ENCODE measurements at places on chromosomes 3 and 15. TPM values are rescaled to one million over a fixed set of nuclear protein-coding genes. Genes with fewer than 3 reads are reported as not detected.

- DNase-seq, result no peak
These were observed 289.2 kb upstream of the CHRM5 start for GRCh38 chr15:33679061-33679460.

DNA sequence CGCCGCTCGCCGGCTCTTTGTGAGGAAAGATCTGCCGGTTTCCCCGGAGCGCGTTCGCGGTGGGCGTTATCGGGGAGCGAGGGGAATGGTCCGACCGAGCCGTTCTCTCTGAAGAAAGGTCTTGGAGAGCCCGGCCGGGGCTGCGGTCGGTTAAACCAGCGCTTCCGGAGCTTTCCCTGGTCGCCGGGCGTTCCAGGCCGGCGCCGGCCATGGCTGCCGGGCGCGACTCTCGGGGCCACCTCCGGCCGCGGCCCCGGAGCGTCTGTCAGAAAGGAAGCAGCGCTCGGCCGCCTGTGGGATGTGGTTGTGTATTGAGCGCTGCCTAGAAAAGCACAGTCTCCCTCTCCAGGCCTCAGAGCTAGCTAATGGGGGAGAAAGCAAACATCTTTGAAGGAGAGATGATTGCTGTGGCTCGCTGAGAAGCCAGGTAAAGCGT is 731 bp downstream of the FYTTD1 start:
- DNase-seq, result peak; percentile 95

- no peak for DNase-seq
These were observed 1.9 kb upstream of the MITF start for GRCh38 chr3:69737392-69737791.

DNA sequence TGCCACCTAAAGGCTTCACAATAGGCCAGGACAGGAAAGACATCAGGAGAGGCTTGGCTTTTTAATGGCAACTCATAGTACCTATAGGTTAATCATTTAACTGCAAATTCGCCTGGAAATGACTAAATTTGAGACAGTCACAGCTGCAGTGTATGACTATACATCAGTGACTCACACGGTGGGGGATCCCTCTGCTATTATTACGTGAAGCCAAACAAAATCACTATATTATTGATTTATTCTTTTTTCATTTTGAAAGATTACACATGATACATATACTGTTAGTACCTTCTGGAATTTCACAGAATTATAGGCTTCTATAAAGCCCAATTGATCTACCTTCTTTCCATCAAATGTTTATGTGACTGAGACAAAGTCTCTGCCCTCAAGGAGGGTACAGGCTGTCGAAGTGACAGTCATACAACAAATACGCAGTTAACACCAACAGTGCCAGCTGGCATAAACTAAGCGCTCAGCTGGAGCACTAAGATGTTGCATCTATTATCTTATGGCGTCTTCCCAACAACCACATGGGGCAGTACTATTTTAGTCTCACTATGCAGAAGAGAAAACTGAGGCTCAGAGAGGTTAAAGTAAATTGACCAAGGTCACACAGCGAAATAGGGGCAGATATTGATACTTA is 82.0 kb upstream of the LMOD3 start:
- peak; percentile 69 for DNase-seq

- no peak for DNase-seq
These were observed 151.4 kb upstream of the MCTP2 start for GRCh38 chr15:94079968-94080367.

DNA sequence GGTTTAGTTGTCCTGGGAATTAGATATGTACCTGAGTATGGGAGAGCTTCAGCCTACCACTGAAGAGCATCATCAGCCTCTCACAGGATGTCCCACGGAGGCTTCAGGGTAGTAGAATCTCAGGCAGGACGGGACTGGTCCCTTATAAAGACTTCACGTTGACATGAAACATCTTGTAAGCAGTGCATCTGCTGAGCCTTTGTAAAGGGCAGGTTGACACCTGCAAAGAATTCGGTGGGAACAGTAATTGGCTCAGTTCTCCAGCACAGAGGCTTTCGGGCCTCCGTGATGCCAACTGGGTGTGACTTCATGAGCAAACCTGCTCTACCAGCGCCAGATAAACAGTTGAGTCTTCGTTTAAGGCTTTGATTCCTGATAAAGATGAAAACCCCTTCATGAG is 26.9 kb upstream of the AVEN start:
- DNase-seq, result no peak

- DNase-seq, result peak; percentile 25
These were observed 20.7 kb upstream of the POC1A start for GRCh38 chr3:52174896-52175295.

GRCh38 chr3:178480274-178480673 is 56.0 kb upstream of the KCNMB2 start:
- DNase-seq, result no peak

DNA sequence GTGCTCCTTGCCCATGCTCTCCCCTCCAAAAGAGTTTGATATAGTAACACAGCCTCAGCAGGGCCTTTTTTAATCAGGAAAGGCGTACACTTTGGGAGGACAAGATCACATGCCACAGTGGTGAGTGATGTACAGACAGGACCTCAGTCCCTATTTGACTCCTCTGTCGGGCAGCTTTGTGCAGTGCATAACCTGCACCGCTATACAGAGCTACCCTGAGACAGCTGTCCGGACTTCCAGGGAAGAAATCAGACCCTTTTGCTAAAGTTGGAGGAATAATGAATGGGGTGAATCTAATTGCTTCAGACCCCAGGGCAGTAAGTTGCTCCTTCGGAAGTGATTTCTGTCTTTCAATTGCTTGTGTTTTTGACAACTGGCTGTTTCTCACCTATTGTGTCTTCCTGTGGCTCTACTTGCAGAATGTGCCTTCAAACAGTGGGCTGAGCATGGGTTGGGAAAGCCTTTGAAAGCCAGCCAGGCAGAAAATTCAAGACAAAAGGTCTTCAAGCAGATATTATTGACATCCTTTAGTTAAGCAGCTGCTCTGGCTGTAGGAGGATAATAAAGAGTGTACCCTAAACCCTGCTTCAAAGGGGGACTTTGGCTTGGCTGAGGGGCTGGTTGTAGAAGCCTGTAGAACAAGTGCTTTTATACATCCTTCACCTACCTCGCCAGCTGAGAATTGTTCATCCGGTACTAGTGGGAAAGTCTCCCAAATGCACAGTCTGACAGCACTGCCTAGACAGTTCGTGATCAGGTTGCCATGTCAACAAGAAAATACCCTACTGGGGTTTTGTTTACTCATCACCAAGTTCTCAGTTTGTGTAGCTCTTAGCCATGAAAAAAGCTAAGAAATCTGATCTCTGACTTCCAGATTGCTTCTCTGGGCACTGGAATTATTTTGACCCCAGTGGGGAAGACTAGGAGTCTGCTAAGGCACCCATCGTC is 35.1 kb downstream of the SNTN start:
- DNase-seq, result no peak

GRCh38 chr3:64918989-64919388 is 231.2 kb upstream of the ADAMTS9 start:
- no peak for DNase-seq

- DNase-seq, result no peak
These were observed 26.2 kb downstream of the EDC3 start for GRCh38 chr15:74669627-74670026.

- peak; percentile 65 for DNase-seq
These were observed 252.5 kb downstream of the THRB start for GRCh38 chr3:24242012-24242698.

DNA sequence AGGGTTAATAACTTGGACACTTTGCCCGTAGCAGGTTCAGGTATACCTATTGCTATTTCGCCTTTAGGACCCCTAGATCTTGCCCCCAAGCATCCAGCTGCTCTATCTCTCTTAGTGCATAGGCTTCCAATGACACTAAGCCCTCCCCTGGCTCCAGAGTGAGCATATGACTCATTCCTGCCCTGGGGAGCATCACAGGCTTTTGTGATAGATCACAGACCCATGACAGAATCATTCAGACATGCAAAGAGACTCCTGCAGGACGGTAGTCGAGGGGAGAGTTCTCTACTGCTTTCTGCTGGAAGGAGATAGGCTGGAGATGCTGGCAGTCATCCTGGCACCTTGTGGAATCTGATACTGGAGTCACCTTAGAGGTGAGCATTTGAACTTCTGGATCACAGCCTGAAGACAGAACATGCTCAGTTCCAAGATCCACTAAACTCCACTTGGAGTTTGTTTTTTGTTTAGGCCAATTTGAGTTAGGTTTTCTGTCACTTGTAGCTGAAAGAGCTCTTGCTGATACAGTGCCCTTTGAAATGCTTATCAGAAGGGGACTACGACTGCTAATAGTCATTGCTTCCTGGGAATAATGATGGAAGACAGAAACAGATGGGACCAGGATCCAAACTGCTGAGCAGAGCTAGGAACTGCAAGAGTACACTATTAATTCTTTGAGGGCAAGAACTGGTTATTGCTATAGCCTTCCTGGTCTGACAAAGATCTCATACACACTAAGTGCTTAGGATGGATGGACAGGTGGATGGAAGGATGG is 11.0 kb downstream of the LYSMD2 start:
- DNase-seq, result peak; percentile 78

DNA sequence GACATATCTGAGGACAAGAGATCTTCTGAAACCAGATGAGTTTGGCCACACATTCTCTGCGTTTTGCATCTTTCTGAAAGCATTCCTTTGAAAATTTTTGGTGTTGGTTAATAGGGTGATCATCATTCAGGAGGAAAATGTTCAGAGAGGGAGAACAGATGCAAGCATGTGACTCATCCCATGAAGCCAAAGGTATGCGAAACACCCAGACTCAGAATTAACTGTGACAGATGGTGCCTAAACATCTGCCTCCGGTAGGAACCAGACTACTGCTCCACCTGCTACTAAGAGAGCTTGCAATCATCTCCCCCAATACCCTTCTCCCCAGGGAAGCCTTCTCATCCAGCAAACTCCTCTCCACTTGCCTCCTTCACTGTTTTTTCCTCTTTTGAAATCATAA is 46.2 kb downstream of the TRIM69 start:
- DNase-seq, result no peak

DNA sequence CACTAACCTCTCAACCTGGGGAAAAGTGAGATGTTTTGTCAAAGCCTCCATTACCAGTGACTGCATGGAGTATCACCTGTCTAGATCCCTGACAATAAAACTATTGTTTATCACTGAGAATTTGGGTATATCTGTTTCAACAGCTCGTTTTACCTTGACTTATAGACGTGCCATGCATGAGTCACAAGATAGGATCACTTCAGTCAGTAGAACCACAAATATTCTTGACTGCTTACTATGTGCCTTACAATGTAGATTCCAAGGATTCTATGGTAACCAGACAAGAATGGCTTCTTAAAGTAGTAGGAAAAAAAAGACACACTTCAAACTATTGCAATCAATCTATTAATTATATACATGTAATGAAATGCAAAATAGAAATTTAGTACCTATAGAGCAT is 55.7 kb upstream of the GRM7 start:
- DNase-seq, result no peak

DNA sequence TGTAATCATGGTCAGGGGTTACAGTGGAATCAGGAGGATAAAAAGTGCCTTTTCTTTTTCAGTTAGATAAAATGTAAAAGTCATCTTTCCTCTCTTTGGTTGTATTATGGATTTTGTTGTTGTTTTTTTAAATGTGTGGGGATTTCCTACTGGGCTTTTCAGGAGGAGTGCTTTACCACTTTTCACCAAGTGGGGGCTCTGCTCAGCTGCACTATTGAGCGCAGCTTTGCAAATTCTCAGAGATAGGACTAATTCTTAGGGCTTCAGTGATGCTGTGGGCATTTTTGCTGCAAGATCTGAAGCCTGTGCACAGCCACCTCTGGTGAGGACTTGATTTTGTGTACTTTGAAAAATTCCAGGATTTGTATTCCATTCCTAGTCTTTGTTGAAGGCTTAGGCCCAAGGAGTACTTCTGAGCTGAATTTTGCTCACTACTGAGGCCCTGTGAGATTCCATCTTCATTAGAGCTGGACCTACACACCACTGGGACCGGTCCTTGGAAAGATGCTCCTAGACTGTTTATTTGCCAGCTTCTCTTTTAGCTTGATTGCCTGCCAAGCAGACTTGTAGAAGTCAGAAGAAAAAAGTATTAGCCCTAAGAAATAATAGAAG is 7.5 kb downstream of the GNB5 start:
- DNase-seq, result peak; percentile 91

DNA sequence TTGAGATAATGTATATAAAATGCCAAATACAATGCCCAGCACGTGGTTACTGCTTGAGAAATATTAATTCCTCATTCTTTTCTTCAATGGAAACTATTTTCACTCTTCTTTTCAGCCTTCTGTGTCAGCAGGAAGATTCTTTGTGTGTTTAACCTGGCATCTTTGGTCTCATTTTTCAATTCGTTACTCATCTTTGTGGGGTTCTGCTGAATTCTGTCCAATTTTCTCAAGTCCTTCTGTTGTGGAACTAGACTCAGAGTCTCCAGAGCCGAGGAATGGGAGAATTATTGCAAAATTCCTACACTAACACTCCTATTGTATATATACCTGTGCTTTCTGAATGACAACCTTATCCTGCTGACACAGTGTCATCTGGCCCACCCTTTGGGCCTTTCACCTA is 96.8 kb upstream of the RGMA start:
- no peak for DNase-seq

DNA sequence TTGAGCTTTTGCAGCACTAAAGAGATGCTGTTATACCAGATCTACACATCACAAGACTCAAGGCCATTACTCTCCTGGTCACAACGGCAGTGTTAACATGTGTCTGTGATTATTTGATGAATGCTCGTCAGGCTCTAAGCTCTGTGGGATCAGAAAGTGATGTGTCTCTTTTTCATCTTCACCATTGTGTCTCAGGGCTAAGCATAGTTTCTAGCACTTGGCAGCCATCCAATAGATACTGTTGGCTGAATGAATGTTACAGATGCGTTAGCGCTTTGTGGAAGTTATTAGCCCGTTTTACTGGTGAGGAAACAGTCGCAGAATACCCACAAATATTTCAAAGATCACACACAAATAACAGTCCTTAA is 1.2 kb upstream of the FAM81A start:
- no peak for DNase-seq

DNA sequence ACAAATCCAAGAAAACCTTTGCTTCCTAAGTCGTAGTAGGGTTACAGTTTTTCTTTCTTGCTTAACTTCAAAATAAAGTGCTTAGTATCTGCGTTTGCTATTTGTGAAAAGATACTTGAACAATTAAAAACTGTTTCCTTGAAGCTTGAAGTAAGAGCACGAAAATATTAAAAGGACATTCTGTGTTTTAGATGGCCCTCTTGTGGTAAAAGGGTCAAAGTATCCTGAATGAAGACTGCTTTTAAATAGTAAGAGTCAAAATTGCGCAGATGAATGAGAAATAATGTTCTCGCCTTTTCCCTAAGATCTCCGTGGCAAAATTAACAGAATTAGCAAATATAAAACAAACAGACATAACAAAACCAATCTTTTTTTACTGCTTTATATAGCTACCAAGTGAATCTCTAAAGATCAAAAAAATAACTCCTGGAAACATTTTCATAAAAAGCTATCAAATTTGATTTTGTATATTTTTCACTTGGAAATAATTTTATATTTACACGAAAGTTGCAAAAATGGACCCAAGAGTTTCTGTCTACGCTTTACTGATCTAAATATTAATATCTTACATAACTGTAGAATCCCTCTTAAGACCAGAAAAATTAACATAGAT is 175.4 kb downstream of the MBNL1 start:
- peak; percentile 35 for DNase-seq

KLHL40 gene
- not detected for total RNA-seq

SYNPR gene
- not detected for total RNA-seq

HOMER2 gene
- total RNA-seq, result 11.6 TPM

UBAP1L gene
- total RNA-seq, result 3.3 TPM

SLC24A5 gene
- not detected for total RNA-seq

CCR4 gene
- not detected for total RNA-seq

CCR3 gene
- not detected for total RNA-seq

ADAMTS17 gene
- total RNA-seq, result under 0.01 TPM
